ENCODE measurements at places on chromosomes 3 and 15.

DNA sequence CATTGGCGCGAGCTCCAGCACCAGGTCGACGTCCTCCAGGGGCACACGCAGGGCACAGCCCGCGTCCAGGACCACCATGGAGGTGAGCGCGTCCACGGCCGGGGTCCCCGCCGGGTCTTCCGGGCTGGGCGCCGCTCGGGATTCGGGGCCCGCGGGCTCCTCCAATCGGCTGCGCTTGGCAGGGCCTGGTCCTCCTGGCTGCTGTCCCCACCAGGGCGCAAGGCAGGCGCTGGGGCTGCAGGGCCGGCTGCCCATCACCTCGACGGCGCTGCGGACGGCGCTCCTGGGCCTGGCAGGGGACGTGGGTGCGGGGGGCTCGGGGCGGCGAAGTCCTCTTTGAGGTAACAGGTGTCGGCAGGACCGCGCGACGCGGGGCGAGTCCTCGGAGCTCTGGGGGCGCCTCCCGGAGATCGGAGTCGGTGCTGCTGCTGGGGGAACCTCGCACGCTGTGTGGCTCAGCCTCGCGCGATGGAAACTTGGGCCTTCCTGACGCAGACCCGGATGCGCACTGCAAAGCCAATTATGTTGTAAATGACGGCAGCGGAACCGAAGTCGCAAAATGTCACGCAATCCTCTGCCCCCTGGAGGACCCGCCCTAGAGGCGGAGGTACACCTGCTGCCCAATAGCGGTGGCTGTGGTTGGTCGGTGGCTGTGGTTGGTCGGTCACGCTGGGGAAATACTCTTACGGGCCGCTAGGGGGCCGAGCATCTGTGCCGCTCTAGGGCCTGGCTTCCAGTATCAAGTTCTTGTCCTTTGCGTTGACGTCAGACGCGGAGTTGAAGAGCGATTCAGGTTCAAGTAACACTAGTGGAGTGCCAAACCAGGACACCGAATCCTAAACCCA is at the start of gene PRR23C:
TSS of gene PRR23C (minus strand) at position 527 of the 845 bp plus-strand sequence. CDS start at position 255, 272 bp downstream.
- no peak for DNase-seq

DNA sequence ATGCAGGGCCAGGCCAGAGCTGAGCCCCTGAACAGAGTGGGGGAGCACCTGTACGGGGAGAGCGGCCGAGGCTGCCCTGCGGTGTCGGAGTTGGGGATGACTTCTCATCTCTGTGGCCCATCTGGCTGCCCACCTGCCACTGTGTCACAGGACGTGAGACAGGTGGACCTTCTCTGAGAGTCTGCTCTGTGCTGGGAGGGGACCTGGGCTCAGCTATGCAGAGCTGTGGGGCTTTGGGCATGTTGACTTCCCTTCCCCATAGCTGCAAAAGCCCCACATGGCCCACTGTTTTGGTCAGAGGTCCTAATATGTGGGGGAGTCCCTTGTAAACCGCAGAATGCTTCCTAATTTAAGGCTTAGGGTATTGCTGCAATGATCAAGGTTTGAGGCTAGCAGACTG is 68.0 kb upstream of the TRPM1 start:
- no peak for DNase-seq

- DNase-seq, result no peak
Observed at GRCh38 chr3:190696777-190697501, 165.6 kb downstream of the GMNC start.

DNA sequence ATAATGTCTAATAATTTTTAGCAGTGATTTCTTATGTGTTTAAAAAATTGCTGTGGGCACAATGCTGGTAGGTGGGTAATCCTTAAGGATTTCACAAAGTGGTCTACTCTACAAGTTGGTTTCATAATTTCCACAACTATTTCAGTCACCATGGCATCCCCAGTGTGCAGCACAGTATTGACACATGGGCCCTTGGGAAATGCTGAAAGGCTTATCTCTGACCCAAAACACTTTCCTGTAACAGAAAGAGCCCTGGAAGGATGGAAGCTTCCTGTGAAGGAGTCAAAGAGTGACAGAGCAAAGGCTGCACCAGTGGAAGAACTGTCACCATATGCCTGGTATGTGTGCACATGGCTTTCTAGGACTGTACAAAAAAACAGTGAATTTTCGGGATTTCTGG is 153.7 kb downstream of the ANO10 start:
- DNase-seq, result no peak

DNA sequence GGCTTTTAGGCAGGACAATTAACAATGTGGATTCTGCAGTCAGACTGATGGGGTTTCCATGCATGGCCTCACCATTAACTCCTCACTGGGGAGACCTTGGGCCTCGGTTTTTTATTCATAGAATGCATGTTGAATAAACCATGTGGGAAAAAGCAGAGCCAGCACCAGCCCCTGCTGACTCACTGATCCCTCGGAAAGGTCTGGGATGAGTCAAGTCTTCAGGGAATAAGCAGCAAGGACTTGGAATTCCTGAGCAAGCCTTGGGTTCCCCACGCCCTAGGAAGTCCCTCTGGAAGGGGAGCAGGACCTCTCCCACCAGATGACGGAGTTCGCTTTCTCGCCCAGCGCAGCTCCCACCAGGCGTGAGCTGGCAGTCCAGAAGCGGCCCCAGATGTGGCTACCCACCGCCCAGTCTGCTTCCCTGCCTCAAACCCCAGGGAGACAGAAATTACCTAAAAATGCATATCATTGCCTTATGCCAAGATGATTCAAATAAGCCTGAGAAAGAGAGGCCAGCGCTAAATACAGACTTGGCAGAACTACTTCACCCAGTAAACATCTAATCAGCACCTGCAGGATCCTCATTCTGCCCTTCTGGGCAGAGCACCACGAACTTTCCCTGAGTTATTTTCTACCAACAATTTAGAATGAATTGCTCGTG is 45.4 kb downstream of the BTD start:
- DNase-seq, result peak; percentile 39

DNA sequence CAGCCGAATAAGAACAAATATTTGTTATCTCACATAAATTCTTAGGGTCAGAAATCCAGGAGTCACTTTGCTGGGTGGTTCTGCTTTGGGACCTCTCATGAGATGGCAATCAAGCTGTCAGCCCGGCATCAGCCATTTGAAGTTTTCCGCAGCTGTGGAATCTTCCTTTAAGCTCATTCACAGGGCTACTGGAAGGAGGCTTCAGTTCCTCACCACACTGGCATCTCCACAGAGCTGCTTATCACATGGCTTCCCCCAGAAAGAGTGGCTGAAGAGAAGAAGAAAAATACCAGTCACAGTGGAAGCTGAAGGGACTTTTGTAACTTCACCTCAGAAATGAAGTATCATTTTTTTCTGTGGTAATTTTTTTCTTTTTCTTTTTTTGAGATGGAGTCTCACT is 267.7 kb downstream of the CHL1 start:
- DNase-seq, result no peak

GRCh38 chr15:85539491-85539890 is 159.1 kb downstream of the AKAP13 start:
- DNase-seq, result no peak

DNA sequence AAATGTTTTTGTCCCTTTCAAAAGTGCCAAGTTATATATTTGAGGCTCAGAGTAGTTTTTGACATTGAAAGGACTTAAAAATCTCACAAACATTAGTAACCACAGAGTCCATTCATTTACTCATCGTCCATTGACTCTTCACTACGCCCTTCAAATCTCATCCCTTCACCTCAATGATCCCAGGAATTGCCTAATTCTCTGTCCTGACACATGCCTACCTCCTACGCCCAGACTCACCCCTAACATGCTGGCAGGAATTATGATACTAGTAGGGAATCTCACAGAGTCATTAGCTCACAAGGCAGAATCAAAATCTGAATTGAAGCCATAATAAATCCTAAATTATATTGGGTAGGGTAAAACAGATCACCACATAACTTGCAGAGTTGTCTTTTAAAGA is 410.1 kb downstream of the RAP2B start:
- DNase-seq, result no peak

GRCh38 chr3:10936686-10937085 is 55.9 kb upstream of the SLC6A1 start:
- no peak for DNase-seq

DNA sequence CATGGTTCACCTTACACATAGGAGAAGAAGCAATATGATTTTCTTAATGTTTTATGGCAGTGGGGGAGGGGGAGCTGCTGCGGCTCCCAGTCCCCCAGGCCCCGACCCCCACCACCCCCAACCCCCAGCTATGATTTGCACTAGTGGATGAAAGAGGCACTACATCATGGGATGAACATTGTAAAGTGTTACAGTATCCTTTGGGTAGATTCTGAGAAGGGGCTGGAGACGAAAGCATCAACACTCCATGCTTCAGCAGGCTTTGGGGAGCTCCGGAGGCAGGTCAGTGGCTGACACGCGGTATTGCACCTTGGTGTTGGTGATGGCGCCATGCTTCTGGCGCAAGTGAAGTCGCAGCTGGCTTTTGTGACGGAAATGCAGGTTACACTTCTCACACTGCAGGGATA is 19.9 kb upstream of the RTP2 start:
- no peak for DNase-seq

- DNase-seq, result no peak
Observed at GRCh38 chr15:88071141-88071540, 185.4 kb downstream of the NTRK3 start.

DNA sequence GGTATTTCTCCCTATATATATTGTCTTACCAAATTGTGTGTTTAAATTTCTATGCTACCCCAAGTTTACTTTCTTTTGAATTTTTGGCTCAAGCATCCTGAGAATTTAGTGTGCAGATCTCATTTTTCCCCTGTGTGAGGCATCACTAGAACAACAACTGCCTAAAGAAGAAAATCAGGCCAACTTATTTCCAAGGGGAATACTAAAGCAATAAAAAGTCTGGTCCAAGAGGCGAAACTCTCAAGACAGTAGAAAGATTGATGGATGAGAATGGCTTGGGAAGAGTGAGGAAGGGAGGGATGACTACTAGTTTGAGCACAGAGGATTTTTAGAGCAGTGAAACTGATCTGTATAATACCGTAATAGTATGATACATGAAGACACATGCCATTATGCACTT is 86.3 kb upstream of the CFAP20DC start:
- no peak for DNase-seq

- DNase-seq, result no peak
Observed at GRCh38 chr3:146217324-146217723, 33.6 kb downstream of the PLSCR4 start.

DNA sequence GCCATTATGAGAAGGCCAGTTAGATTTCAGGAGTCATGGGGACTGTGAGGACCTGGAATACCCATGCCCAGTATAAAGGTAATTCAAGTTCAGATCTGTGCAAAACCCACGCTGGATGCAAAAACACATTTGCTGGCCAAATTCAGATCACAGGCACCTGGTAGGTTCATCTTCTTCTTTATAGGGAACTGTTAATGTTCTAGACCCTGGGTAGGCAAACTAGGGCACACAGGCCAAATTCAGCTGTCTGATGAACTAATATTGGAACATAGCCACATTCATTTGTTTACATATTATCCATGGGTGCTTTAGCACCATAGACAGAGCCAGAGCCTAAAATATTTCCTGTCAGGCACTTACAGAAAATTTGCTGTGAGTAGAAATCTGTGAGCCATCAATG is 241.4 kb downstream of the PTPRG start:
- no peak for DNase-seq

- DNase-seq, result no peak
Observed at GRCh38 chr3:29317659-29318173, 36.8 kb downstream of the RBMS3 start.

- DNase-seq, result no peak
Observed at GRCh38 chr3:107841831-107842230, 249.0 kb downstream of the CD47 start.

- DNase-seq, result no peak
Observed at GRCh38 chr15:101003706-101004105, 84.5 kb downstream of the LRRK1 start.

- DNase-seq, result no peak
Observed at GRCh38 chr15:80483725-80484161, 79.6 kb downstream of the ARNT2 start.

DNA sequence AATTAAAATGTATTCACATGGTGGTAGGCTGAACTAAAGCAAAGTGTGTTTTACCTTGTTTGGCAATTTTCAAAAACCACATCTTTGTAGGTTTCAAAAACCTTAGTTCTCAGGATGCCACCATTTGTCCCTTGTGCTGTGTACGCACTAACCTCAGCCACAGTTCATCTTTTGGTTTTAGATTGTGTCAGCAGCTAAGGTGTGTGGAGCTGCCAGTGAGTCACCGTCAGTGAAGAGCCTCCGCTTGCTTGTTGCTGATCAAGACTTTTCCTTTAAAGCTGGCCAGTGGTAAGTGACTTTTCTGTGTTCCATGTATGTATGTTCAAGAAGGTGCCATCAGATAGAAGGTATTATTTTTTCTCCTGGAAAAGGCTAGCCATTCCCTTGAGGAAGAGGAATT is 21.1 kb downstream of the OXNAD1 start:
- no peak for DNase-seq

DNA sequence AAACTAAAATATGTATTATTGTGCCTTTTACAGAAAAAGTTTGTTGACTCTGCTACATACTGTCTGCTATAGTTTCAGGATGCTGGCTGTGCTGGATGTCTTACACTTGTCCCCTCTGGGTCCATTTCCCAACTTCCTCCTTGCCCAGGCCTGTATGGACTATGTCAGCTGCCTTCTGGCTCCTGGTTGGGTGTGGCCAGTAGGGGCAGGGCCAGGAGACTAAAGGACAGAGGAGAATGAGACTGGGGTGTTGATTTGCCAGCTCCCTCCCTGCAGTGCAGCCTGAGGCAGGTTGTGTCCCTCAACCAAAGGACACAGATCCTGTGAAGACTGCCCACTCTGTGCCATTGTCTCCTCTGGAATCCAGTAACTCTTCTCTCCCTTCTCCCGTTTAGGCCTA is 90.6 kb upstream of the UBE2E2 start:
- no peak for DNase-seq

DNA sequence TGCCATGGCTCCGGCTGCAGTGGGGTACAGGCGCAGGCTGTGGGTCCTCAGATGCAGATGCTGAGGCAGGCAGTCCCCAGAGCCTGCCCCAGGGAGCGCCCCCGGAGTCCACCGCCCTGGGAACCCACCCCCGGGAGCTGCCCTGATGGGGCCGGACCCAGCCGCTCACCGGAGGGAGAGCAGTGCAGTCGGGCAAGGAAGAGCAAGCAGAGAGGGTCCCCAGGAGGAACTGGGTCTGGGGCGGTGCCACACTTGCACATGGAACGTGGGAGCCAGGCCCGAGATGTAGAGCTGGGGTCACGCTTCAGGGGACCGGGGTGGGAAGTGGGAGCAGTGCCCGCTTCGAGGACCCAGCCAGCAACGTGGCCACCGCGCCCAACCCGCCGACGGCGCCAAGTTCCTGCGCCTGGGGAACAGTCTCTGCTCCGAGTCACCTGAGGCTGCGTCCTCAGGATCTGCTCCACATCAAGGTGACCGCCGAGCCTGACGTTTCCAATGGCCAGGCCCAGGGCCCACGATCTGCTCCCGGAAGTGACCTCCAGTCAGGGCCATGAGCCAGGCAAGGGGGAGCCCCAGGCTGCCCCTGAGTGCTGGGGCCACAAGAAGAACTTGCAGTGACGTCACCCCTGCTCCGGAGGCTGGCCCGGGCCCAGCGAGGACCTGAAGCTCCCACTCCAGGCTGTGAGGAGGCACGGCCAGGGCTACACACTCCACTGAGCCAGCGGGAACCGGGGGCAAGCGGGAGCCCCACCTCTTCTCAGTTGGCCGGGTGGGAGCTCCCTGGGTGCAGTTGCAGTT is 27.0 kb upstream of the TFG start:
- DNase-seq, result no peak

Data from dorsolateral prefrontal cortex (tissue), 122 donors.